ENCODE measurements at places on chromosomes 12 and 14.

DNA sequence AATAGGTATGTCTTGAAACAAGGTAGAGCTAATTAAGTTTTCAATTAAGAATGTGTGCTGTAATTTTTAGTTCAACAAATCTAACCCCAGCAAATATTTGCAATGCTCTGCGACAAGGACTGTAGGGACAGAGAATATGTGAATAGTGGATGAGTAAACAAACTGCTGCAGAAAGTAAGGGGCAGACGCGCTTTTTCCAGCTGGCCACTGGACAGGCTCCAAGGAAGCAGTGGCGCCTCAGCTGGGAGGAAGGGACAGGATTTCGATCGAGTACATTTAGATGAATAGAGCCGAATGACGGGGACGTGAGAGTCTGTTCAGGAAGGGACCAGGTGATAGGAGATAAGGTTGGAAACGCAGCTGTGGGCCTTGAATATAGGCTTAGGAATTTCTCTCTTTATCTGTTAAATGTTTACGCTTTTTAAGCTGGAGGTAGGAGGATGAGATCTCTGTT lies 69.3 kb downstream of the ELK3 start:
- DNase-seq: no peak

- DNase-seq: no peak
Observed at GRCh38 chr12:3601461-3602150, 110.6 kb downstream of the PRMT8 start.

- no peak for DNase-seq
Observed at GRCh38 chr12:50403001-50403440, 2.3 kb downstream of the LARP4 start.

- no peak for DNase-seq
Observed at GRCh38 chr14:99521176-99522024, 40.2 kb downstream of the CCNK start.

DNA sequence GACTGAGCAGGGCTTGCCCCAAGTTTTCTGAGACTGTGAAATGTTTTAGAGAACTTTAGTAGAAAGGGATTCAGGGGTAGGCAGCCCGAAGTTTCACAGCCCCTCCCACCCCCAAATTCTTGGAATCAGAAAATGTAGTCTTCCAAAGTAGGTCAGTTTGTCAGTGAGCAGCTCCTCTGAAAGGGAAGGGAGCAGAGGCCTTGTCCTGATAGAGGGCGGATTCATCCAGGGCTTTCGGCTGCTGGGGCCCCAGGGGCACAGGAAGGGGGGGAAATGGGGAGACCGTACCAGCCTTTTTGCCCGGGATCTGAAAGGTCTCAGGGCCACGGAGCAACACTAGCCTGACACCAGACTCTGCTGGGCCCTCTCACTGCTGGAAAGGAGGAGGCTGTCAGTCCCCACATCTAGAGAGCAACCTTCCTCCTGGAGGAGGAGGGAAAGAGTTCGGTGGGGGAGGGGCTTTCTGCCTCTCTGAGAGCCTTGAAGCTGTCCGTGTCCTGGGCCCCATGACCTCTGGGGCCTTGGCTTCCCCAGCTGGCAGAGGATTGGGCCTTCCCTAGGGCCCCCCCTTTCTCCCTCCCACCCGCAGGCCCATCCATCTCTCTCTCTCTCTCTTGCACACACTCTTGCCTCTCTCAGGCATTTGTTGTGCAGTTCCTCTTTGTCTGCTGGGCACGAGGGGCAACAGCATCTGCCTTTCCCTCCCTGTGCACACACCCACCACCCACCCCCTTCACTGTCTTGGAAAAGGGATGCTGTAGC lies at the start of gene IKZF4:
IKZF4 (plus strand) TSS at position 621 of the 762 bp plus-strand sequence. CDS start 451 bp downstream, outside the sequence.
- DNase-seq: no peak

DNA sequence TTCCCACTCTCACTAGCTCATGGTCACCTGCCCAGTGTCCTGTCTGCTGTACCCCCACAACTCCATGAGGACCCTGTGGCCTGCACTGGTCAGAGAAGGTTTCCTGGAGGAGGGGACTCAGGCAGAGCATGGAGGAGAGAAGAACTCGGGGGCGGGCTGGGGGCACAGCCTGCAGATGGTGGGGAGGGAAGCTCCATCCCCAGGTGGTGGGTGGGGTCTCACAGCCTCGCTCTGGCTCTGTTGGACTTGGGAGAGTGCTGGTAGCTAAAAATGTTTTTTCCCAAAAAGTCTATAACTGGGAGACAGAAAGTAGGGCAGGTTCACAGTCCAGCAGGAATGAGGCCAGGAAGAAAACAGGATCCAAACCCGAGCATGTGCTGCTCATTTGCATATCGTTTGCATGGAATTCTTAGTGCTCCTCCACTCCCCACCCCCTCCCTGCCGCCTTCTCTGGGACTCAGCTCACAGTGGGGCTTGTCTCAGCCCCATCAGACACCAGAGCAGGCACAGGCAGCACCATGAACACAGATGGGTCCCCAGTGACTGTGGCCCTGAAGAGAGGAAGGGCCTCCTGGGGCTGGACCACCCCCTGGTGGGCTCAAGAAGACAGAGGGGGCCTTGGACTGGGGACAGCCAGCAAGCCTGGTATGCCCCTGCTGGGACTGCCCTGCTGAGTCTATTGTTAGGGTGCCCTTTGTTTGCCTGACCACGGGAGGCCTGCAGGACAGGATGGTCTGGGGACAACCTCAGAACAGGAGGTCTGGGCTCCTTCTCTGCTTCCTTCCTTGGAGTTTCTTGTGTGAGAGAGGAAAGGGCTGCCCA lies 67.0 kb upstream of the SFSWAP start:
- no peak for DNase-seq

DNA sequence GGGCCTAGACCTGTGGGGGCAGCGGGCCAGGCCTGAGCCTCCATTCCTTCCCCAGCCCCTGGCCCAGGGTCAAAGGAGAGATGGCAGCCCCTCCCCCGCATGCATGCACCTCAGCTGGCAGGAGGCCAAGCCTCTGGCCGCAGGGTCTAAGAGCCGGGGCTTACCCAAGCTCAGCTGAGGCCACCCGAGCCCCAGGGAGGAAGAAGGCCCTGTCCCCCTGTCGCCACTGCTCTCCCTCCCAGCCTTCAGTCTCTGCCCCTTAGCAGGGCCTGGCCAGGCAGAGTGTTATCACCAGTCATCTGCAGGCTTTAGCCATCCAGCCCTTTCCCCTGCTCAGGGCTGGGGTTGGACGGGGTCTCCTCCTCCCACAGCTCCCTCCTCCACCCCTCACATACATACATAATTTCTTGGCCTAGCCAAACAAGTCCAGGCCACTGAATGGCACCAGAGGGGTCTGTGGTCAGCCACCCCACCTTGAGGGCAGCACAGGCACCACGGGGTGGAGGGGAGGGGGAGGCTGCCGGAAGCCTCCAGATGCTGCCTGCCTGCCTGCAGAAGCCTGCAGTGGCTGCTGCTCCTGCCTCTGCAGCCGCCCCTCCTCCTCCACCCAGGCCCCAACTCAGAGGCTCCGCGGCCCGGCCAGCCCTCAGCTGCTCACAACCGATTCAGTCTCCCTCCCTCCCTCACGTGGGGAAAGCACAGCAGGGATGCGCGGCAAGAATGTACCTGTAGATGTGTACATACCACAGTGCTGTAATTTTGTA lies 22.8 kb downstream of the RAB35 start:
- no peak for DNase-seq

DNA sequence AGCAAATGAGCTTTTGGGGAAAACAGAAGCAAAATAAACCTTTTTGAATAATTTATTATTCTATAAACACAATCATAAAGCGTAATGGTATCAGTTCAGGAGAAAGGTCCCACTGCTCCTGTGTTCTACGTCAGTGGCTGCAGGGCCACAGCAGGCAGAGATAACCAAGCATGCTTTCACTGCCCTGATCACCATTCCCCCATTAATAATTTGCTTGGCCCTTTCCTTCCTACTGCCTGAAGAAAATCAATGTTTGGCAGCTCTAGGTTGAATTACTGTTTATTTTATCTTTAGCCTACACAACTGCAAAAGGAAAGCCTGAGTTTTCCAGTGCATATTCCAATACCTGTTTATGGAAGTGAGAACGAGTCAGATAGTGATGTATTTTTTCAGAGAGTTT lies 369.9 kb downstream of the DIO2 start:
- DNase-seq: no peak

GRCh38 chr14:93941293-93941910 lies 14.3 kb downstream of the FAM181A start:
- no peak for DNase-seq

- DNase-seq: no peak
Observed at GRCh38 chr12:49961993-49962764, 507 bp downstream of the AQP5 start.

DNA sequence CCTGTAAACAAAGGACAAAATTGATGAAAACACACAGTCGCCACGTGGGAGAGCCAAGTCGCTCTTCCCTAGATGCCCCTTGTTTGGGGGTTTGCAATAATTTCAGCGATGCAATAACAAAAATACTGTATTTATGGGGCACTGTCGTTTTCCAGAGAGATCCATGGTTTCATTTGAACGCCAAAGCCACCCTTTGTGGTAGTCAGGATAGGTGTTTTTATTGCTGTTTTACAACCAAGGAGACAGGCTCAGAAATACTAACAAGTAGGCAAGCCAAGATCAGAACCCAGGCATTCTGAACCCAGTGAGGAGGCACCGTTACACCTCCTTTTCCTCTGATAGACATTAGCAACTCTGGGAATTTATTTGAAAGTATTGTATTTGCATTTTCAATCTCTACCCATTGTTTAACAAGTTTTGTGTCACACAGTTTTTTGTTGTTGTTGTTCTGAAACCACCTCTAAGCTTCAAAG lies 831 bp upstream of the BTBD7 start:
- DNase-seq: no peak

GRCh38 chr14:31930493-31931240 lies 146.4 kb upstream of the ARHGAP5 start:
- no peak for DNase-seq

GRCh38 chr14:75339059-75339458 lies 60.4 kb downstream of the FOS start:
- DNase-seq: no peak

DNA sequence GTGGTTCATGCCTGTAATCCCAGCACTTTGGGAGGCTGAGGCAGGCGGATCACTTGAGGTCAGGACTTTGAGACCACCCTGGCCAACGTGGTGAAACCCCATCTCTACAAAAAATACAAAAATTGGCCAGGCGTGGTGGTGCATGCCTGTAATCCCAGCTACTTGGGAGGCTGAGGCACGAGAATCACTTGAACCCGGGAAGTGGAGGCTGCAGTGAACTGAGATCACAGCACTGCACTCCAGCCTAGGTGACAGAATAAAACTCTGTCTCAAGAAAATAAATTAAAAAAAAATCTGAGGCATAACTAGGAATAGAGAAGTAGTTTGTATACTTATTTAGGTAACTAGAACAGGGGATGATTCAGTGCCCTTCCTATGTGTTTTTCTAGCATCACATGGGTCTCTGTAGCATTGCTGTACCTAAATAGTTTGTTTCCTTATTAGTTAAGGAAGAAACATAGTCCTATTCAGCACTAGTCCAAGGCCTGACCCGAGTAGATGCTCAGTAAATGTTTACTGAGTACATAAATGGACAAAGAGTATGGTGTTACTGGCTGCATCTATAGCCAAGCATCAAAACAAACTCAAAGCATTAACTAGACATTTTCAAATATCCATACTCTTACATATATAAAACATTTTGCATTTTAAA lies 21.7 kb downstream of the TAOK3 start:
- DNase-seq: no peak

DNA sequence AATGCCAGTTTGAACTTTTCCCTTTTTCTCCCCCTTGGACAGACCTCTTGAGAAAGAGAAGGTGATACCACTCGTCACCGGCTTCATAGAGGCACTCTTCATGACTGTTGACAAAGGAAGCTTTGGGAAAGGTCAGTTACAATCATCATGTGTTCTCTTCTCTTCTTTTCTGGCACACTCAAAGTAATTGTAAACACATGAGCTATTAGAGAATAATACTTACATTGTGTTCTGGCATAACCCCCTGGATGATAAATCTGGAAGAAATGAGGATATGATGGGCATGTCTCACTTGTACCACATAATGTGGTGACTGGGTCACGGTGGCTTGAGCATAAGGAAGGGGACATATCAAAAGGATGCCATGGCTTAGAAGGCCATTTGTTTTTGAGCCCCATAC lies 20.0 kb downstream of the UTP20 start:
- no peak for DNase-seq

DNA sequence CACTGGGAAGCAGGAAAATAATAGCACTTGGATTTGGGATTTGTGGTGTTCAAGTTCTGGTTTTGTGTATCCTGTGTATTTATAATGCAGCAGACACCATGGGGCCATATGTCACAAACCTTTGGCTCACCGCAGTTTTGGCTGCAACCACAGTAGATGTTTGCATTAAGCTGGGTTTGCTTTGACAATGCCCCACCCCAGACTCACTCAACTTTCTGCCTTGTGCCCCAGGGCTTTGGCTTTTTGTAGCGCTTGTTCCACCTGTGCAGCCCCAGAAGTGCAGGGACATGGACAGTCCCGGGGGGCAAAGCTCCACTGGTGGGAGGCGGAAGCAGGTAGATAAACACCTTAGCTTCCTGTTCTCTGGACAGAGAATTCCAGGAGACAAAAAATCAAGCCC lies 446.9 kb downstream of the MED13L start:
- no peak for DNase-seq

DNA sequence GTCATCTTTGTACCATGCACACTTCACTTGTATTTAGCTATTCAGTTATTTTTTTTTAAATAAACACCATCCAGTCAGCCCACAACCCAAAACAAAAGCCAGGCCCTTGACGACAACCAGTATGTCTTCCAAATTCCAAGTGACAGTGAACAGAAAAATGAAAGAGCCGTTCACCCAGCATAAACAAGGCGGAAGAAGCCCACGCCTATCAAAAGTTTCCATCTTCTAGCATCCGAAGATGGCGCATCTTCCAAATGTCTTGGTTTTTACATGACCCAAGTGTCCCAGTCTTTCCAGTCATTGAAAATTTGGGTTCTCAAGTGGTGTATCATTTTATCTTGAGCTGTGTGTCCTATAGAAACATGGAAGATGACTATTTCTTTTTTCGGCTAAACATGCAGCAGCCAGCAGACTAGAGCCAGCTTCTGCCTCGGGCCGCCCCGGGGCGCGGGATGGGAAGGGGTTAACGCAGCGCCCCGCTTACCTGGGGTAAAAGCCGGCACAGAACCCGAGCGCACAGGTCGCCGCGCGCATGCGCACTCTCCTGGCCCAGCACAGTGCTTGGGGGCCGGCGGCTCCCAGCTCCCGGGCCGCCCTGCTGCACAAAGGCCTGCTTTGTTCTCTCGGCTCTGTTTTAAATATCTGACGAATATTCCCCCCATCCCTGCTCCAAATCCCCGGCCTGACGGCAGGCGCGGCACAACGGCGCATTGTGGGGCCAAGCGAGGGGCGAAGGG lies 164.8 kb downstream of the ZFP36L1 start:
- peak; percentile 31 for DNase-seq
